ENCODE measurements at places on chromosomes 4 and X. TPM values are rescaled to one million over a fixed set of nuclear protein-coding genes. Genes with fewer than 3 reads are reported as not detected.

The PHKA1 gene
- total RNA-seq, result 9.3 TPM

The TIGD4 gene
- not detected for total RNA-seq

The MAGEC1 gene
- total RNA-seq, result not detected

The F8A2 gene
- total RNA-seq, result not detected

The MAGEA1 gene
- total RNA-seq, result not detected

The GYG2 gene
- 29.6 TPM for total RNA-seq

The HSD17B13 gene
- 1.3 TPM for total RNA-seq

The HTATSF1 gene
- 49.1 TPM for total RNA-seq

The HPGD gene
- total RNA-seq, result 33.7 TPM

Data from omental fat pad (tissue), 4 donors.